Stimulated activated CD8-positive, alpha-beta memory T cell treated with anti-CD3 and anti-CD28 coated beads, Interleukin-15, amount 100 ng/mL, for 1 hour (primary cell): ENCODE measurements at places on chromosomes 4 and X.

GRCh38 chr4:1211371-1211770 is 37.6 kb downstream of the CTBP1 start:
- no peak for DNase-seq

DNA sequence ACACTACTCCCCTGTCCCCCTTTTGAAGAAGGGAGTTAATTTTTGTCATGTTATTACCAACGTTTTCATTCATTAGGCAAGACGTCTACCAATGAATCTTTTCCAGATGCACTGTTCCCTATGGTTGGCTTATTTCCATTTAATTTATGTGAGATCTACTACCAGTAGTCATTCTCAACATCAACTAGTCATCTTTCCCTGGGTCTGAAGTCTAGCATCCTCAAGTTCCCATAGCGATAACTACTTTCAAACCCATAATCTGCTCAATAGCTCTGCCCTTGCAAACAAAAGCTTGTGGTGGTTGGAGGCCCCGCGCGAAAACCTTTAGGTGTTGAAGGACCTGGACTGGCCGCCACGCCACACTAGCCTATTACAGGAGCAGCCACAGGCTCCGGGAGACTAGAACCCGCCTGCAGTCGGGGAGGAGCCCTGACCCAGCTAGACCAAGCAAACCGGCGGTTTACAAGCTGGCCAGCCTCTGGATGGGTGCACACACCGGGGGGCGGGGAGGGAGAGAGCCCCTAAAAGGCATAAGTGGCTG is 746 bp downstream of the PPAT start:
- no peak for DNase-seq

DNA sequence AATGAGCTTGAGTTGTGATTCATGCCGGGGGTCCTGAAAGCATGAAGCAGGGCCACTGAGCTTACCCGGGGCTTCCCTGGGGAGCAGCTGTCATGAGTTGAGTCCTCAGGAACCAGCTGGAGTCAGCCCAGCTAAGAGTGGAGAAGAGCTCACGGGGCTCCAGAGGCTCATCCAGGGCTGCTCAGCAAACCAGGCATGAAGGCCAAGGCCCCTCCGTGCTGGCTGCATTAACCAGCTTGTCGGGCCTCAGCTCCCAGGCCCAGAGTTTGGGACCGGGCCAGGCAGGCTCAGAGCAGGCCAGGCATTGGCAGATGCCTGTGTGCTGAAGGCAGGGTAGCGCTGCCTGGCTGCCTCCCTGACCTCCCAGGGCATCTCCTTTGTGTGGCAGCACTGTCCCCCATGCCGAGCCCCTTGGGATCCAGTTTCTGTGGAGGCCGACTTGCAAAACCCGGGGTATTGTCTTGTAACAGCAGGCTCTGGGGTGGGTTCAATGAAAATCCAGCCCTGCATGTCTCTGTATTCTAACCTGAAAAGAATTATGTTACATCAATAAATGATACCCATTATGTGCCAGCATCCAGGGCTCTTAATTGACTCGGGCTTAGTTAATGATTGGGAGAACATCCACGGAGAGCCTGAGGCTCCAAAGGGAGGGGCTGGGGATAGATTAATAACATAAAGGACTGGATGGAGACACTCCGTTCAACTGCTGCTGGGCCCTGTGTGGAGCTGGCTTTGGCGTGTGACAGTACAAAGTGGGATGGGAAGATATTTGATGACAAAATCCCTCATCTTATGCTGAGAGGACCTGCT is 68.0 kb upstream of the MSX1 start:
- no peak for DNase-seq

- DNase-seq: no peak
These were observed at the start of gene GK2 for GRCh38 chr4:79408063-79408462. Gene GK2, minus strand, starts transcription at chr4:79408228. Its CDS starts 28 bp downstream, at chr4:79408200.

- no peak for DNase-seq
These were observed 22.0 kb downstream of the TBL1X start for GRCh38 chrX:9486786-9487387.
